ENCODE measurements at places on chromosomes 7 and 10.

DNA sequence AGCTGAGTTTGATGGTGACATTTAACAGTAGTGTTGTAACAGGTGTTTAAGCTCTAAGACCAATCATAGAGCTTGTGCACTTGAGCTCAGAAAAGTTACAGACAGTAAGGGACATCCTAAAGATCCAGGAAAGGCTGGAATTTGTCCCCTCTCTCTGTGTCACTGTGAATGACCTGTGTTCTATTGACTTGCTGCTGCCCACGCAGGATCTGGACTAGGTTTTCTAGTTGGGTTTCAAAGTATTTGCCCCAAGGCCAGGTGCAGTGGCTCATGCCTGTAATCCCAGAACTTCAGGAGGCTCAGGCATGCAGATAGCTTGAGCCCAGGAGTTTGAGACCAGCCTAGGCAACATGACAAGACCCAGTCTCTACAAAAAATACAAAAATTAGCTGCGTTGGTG is 17.1 kb downstream of the AOC1 start:
- DNase-seq: no peak

DNA sequence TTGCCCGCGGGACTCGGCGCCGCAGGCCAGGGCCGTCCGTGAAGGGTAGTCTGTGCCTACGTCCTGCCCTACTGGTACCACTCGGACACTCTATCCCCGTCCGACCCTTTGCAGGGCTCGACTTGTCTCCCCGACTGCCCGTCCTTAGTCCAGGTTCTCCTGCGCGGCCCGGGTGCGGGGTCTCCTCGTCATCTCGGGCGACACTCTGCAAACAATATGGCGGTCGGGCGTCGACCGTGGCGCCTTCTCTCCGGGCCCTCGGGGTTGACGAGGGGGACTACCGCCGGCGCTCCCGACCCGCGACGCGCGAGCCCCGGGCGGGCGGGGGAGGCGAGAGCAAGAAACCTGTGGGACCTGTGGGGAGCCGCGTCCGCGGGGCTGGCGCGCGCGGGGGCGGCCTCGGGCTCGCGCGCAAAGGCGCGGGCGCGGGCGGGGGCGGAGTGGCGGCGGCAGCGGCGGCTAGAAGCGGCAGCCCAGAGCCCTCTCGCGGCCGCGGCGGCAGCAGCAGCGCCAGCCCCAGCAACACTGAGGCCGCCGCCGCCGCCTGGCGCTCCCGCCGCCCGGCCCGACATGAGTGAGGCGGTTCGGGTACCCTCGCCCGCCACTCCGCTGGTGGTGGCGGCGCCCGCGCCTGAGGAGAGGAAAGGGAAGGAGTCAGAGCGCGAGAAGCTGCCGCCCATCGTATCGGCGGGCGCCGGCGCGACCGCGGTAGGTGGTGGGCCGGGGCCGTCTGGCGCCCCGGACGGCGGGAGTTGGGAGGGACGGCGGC is at the start of gene HECTD2:
HECTD2 (plus strand) TSS at position 476 of the 769 bp plus-strand sequence; CDS start at position 571, 95 bp downstream.
- peak; percentile 86 for DNase-seq

- no peak for DNase-seq
Measured at GRCh38 chr7:1355568-1356340, 103.5 kb downstream of the MICALL2 start.

- no peak for DNase-seq
Measured at GRCh38 chr7:51977913-51978312, 661.3 kb upstream of the COBL start.

DNA sequence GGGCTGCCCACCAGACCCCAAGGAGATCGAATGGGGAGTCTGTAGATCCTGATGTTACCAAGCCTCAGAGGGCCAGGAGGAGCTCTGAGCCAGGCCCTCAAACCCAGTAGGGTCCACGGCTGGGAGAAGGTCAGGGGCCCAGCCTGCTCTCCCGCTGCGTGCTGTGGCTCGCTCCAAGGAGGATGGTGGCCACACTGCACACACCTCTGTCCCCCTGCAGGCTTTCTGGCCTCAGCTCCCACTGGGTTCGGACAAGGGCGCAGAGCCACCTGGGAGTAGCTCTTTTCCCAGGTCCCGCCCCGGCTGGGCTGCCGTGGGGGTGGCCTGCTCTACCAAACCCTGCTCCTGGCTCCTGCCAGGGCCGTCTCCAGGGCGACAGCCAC is 175.8 kb downstream of the ZNF248 start:
- DNase-seq: no peak

DNA sequence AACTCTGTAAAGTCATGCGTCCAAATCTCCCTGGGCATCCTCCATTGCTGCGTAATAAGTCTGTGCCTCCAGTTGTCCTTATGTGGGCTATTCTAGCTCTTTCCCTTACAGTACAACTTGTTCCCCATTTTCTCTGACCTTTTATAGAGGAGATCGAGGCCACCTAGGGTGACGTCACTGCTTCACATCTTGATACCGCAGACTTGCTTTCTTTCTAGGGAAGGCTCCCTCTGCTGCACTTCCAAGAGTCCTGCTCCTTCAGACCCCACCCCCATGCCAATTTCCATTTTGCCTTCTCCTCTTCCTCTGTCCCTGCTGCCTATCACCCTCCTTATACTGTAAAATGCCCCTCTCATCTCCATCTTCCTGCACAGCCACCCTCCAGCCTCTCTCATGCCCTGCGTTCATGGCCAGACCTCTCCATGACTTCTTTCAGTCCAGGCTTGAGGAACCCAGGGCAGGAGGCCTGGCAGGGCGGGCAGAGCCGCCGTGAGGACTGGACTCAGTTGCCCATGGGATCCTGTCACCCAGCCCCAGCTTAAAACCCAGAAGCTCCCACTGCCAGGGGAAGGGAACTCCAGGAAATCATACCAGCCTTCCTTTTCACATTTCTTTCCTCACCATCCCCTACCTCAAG is 57.5 kb downstream of the CAMK1D start:
- DNase-seq: no peak

DNA sequence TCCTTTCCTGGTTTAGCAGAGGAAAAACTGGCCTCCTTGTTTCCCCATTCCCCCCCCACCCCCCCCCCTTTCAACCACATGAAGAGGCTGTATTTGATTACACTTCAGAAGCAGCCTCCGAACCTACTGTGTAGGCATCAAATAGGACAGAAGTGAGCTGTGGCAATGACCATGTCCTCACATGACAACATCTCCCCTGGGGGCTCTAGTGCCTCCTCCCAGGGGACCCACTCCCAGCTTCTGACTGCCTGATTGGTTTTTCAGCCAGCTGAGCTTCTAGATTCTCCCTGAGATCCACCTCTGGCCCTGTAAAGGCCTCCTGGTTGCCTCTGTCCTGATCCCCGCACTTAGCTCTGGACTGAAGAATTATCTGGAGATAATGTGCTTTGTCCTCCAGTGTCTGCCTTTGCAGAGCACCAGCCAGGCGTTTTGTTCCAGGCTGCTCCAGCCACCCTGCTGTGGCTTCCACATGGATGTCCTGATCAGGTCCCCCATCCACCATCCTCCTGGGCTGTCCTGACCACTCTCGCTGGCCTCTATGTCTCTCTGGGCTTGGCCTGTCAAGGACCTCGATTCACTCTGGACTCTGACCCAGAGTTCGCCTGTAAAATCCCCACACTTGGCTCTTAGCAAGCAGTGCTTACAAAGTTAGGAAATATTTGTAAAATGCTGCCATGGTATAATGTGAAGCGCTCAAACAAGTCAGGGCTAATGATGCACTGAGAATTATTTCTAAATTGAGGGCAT is 42.4 kb upstream of the TOMM7 start:
- no peak for DNase-seq

- DNase-seq: peak; percentile 51
Measured at GRCh38 chr10:85612378-85612775, 754.2 kb downstream of the GRID1 start.

- DNase-seq: peak; percentile 21
Measured at GRCh38 chr7:12635830-12636229, 51.6 kb upstream of the ARL4A start.

- DNase-seq: no peak
Measured at GRCh38 chr7:191105-191980, 1.0 kb upstream of the FAM20C start.

DNA sequence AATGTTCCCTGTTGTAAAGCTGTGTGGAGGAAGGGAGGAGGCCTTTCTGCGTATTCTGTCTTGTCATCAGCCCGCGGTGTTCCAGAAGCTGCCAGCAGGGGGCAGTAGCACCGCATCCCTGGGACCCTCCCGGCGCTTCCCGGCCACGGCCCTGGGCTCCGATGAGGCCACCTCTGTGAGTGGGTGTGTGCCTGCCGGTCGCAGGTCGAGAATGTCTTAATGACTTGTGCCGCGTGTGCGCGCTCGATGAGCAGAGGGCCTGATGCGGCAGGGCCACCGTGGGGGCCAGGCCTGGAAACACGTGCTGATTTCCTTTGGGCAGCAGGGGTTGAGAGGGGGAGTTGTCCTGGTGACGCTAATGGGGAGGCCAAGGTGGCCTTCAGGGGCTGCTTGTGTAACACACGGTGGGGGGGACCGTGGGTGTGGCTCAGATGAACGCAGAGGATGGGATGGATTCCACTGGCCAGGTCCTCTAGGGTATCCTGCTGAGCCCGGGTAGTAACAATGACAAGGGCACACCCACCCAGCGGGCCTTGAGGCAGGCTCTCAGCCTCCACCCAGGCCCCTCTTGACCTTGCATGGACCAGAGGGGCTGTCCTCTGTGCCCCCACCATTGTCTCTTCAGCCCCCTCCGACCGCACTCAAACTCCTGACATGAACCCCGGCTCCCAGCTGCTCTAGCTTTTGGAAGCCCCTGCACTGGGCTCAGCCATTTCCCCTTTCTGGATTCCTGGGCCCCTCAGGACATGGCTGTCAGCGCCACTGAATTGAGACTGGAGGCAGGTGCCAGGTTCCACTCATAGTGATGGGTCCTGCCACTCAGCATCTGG is 135.9 kb upstream of the PODXL start:
- DNase-seq: peak; percentile 10

DNA sequence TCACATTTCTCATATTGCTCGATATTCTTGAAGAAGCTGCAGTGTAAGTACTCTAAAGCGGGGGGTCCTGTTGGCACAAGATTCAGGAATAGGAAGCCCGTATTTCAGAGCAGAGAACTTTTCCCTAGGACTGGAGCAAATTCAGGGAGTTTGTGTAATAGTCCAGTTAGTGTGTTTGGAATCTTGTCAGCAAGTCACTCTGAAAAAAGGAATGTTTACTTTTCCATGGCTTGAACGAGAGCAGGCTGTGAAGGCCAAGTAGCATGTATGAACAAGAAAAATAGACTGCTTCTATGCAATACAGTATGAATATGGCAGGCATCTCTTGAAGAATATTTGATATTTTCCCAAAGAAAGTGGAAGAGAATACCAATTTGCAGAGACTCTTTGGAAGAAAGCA is 39.8 kb downstream of the CDC123 start:
- no peak for DNase-seq
